ENCODE measurements at places on chromosomes 7 and 10.

DNA sequence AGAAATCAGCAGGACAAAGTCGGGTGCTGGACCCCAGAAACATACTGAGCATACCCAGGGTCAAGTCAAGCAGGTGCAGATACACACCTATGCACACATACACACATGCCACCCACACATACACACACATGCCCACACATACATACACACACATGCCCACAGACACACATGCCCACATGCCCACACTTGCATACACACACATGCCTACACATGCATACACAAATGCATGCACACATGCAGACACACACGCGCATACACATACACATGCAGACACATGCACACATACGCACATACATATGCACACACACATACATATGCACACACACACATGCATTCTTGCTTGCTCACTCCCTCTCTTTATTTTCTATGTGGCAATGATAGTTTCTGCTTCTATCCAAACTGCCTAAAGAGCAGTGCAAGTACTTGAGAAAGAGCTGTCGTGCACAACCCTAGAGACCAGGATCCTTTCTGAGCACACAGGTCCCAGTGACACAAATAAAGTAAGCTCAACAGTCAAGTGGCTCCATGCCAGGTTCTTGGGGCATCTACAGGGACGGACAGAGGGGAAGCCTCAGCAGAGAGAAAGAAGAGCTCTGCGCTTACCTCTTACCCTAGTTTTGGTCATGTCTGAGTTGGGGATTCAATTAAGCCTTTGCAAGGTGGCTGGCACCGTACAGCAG is 83.7 kb downstream of the EBF3 start:
- peak; percentile 28 for DNase-seq

DNA sequence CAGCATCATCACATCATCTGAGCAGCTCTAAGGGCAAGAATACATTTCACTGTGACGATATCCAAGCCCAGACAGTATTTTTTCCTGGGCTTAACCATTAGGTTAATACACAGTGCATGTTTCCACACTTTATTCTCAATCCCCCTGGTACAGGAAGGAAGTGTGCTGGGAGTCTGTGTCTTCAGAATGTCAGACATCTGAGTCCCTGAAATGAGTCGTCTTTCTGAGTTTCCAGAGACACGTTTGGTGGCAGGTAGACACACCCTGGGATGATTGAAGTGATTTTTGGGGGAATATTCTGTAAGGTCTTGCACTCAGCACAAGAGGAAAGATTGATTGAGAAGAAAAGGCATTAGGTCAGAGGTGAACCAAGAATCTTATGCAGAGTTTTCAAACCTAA is 13.1 kb upstream of the SHH start:
- no peak for DNase-seq

DNA sequence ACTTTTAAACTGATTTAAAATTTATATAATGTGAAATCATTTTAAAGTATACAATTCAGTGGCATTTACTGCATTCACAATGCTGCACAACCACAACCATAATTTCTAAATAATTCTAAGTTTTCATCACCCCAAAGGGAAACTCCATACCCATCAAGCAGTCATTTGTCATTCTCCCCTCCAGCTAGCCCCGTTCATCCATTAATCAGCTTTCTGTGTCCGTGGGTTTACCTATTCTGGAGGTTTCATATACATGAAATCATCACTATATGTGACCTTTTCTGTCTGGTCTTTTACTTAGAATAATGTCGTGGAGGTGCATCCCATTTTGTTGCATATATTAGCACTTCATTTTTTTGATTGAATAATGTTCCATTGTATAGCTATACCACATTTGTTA is 214.1 kb downstream of the ADK start:
- no peak for DNase-seq

GRCh38 chr10:98460837-98461499 is 14.2 kb upstream of the HPS1 start:
- DNase-seq, result no peak

DNA sequence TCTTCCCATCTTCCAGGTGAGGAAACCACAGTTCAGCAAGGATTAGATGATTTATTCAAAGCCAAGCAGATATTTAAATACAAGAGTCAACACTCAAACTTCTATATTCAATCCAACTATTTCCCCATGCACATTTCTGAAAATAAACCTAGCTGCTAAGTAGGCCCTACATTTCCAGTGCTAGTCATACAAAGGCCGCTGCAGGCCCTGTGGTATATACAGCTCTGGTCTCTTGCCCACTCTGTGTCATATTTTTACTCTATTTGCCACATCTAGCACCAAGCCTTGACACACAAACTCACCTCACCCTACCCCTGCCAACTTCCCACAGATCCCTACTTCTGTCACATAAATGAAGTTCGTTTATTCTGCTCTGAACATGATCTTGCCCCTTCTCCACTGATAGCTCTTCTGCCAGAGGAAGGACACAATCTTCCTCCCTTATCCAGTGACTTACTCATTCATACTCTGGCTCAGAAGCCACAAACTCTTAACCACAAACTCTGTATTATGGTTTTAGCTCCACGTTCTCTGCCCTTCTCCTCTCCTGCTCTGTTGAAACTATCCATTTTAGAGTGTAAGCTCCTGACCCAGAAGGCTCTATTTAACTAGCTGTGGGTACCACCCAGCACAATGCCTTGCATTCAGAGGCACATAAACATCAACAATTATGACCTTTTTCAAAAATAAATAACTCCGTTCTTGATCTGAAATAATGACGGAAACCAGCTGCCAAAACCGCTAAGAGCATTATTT is 180.7 kb downstream of the CPEB3 start:
- DNase-seq, result peak; percentile 23

- peak; percentile 1 for DNase-seq
Observed at GRCh38 chr10:98980353-98980752, 255.3 kb downstream of the HPSE2 start.

- no peak for DNase-seq
Observed at GRCh38 chr10:79107736-79108264, 39.0 kb downstream of the ZMIZ1 start.

- DNase-seq, result no peak
Observed at GRCh38 chr7:78443811-78444210, 645.2 kb downstream of the PHTF2 start.

- DNase-seq, result no peak
Observed at GRCh38 chr7:52325237-52325636, 710.2 kb upstream of the POM121L12 start.
